BJ (cell line): ENCODE measurements at places on chromosomes 2 and 18.
A peak's percentile ranks its signal among the peaks of the same experiment; 100 is the strongest.

GRCh38 chr2:143890798-143891197, 629.1 kb downstream of the ZEB2 start:
- DNase-seq, result no peak

- no peak for DNase-seq
Measured at GRCh38 chr2:42928161-42928691, 135.8 kb upstream of the HAAO start.

DNA sequence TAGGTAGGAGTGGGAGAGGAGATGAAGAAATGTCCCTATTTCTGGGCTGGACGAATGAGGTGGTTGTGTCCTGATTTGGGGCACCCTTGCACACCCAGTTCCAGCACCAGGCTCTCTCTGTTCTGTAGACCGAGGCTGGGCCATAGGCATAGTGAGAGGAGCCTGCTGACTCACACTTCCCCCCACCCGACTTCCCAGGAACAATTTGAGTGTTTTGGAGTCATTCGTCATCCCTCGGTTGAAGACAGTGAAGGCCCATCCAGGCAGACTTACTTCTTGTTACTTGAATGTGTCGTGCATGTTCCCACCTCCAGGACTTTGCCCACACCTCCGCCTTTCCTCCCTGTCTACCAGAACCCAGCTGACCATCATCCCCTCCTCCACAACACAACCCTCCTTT, 179.1 kb downstream of the HAUS1 start:
- DNase-seq, result no peak

GRCh38 chr2:8592736-8593135, 89.1 kb upstream of the ID2 start:
- DNase-seq, result no peak

DNA sequence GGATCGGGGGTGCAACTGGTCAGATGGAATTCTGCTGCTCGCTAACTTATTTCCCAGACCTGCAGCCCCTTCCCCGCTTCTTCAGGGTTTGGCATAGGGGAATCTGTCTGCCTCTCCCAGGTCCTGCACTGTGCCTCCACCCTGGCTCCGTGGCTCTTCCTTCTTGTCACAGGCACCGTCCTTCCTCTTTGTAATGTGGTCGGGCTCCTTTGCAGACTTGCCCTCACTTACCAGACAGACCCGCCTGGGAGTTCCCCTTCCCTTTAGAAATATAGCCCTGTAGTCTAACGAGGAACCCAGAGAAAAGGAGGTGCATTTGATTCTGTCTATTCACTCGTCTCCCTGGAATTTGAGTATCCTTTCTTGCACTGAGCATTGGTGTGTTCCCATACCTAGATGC, 63.9 kb upstream of the PAX8 start:
- DNase-seq, result no peak

- DNase-seq, result no peak
Measured at GRCh38 chr2:66125951-66126350, 309.0 kb upstream of the MEIS1 start.

DNA sequence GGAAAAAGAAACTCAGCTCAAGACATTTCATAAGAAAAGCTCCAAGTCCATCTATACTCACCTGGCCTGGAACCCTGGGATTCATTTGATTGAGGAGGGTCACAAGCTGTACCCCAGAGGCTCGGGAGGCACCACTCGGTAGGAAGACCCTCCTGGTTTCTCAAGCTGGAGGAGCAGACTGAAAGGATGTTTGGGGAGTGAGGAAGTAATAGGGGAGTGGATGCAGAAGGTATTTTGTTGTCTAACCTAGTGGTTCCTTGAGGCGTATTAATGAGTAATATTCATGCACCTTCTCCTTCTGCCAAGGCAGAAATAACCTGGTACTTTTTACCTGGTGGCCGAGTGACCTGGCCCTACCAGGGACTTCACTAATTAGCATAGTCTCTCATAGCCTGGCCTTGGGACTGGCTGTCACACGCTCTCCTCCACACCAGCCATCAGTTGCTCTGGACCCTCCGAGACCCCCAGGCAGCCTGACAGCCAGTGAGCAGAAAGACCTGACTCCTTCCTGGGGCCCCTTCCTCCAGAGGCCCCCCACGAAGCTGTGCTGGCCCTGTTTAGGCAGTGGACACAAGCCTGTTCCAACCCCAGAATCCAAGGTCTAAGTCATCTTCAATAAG, 161.4 kb downstream of the BCL2 start:
- DNase-seq, result no peak

DNA sequence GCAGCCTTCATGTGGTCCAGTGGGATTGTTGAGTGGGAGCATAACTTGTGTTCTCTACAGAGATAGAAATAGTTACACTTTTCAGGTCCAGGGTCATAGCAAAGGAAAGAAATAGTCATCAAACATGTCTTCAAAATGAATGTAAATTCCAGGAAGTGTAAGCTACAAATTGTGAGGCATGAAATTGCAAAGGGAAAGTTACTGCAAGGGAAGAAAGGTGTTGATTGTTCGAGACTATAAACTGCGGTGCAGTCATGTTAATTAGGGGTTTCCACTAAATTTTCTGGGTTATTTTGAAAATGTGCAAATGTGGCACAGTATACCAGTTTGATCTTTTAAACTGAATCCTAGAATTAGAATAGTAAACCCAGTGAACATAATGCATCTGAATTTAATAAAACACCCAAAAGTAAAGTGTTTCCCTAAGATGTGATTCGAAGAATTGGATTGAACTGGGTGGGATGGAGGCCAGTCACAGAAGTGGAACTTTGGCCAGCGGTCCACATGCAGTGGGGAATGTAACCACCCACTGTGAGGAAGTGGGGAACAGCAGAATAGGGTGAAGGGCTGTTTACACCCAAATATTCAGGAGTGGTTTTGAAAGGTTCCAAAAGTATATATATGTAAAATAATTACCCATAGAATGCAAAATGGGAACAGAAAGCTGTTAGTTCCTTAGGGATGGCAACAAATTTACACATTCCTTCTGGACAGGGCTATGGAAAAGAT, 126.5 kb upstream of the CCDC68 start:
- DNase-seq, result no peak

DNA sequence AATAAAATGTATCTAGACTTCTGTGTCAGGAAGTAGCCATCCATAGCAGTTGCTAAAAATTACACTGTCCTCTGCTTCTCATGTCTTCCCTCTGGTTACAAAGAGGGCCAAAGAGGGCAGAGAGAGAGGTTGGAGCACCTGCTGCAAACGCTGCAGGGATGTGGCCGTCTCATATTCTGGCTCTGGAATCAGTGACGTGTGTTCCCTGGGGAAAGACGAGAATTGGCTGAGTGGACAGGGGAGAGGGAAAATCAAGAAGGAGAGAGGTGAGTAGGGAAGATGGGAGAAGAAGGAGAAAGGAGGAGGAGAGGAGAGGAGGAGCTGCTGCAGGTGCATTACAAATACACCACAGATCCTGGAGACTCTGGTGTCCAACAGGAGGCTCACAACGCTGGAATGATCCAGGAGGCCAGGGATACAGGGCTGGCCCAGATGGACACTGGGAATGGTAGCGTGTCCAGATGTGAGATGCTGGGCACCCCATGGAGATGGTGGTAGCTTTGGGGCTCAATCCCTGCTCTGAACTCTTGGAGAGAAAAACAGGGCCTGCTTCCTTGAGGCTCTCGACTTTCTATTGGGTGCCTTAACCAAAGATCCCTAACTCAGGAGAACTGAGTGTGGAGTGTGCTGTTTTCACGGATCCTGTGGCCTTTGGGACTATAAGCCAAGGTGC, 118.4 kb upstream of the PXDN start:
- DNase-seq, result no peak

- no peak for DNase-seq
Measured at GRCh38 chr2:69847068-69847828, 17.8 kb downstream of the GMCL1 start.

DNA sequence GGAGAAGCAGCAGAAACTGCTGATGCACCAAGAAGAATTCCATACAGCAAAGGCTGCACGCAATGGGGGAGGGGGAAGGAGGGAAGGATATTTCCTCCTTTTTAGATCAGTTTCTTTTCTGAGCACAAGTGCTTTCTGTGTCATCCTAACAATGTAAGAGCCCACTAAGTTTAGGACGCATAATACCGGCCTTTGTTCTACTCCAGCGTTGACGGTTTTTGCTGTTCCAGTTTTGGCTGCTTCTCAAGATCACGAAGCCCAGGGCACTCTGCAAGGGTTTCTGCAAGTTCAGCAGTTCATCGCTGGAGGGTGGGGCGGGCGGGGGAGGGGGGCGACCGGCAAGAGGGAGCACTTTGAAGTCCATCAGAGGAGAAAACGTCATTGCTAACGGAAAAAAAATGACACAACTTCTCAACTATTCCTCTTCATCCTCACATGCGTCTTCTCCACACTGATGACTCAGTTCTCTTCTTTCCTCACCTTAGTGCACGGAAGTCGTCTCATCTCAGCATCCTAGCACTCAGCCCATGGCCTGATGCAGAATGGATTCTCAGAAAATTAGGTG, 8.7 kb downstream of the FAM178B start:
- peak; percentile 19 for DNase-seq

DNA sequence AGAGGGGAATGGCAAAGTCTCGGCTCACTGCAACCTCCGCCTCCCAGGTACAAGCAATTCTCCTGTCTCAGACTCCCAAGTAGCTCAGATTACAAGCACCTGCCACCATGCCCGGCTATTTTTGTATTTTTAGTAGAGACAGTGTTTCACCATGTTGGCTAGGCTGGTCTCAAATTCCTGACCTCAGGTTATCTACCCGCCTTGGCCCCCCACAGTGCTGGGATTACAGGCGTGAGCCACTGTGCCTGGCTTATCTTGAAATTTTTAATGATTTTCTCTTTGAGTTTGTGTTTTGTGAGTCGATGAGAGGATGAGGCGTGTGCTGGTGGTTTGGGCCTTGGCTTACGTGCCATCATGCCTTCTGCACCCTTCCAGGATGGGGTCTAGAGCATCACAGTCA, 101.3 kb upstream of the ST3GAL5 start:
- DNase-seq, result no peak
